ENCODE measurements at places on chromosomes 5 and 9.

- H3K27me3 ChIP-seq, result no peaks in the 10 kb centered on the region
- H3K27ac ChIP-seq, result no peak overlapping the region
- H3K4me3 ChIP-seq, result no peak overlapping the region
- no peak for DNase-seq
Measured at GRCh38 chr9:119810645-119811429, 441.6 kb upstream of the BRINP1 start.

GRCh38 chr5:118775790-118776499, 212.4 kb downstream of the DTWD2 start:
- no peak for DNase-seq
- no peaks in the 10 kb centered on the region for H3K4me1 ChIP-seq
- H3K4me3 ChIP-seq, result no peak overlapping the region
- no peaks in the 10 kb centered on the region for H3K36me3 ChIP-seq
- H3K27me3 ChIP-seq, result peaks cover 8% of the 10 kb centered on the region

GRCh38 chr5:137758715-137759306, 4.6 kb upstream of the HNRNPA0 start:
- H3K27ac ChIP-seq, result no peak overlapping the region
- no peak overlapping the region for H3K4me3 ChIP-seq

GRCh38 chr5:109826426-109826825, 136.7 kb downstream of the MAN2A1 start:
- H3K4me1 ChIP-seq, result no peaks in the 10 kb centered on the region
- H3K36me3 ChIP-seq, result peaks cover 42% of the 10 kb centered on the region
- H3K27me3 ChIP-seq, result no peaks in the 10 kb centered on the region
- no peak for DNase-seq
- no peak overlapping the region for H3K4me3 ChIP-seq
- H3K27ac ChIP-seq, result no peak overlapping the region

DNA sequence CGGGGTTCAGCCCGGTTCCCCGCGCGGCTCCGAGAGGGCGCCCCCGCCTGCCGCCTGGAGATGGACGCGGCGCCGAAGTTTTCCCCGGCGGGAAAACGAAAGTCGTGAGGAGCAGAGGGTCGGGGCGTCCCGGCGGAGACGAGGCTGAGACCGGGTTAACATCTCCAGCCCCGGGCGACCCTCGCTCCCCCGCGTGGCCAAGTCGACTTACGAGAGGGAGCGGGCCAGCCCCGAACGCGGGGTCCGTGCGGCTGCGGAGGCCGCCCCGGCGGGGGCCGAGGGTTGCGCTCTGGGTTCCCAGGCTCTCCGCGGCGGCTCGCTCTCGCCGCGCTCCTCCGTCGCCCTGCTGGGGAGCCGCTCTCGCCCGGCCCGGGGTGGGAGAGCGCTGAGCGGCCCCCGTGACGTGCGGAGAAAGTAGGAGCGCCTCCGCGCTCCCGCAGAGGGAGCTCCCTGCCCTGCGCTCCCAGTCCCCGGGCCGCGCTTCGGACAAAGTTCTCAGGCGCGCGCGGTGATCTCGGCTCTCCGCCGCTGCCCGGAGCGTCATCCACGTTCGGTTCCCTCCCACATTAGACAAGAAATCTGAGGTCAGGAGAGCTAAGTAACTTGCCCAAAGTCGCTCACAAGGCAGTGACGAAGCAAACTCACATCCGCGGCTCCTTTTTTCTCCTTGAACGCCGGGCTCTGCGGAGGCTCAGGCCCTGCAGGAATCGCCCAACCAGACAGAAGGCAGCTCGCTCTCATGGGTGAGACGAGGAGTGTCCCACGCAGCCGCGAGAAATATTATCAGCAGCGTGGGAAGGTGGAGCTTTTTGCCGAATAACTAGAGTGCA, 1.2 kb upstream of the GCNT4 start:
- peak overlapping the region; percentile 93 for H3K27ac ChIP-seq
- peaks cover 6% of the 10 kb centered on the region for H3K27me3 ChIP-seq
- H3K4me1 ChIP-seq, result peaks cover 59% of the 10 kb centered on the region
- H3K36me3 ChIP-seq, result peaks cover 9% of the 10 kb centered on the region

DNA sequence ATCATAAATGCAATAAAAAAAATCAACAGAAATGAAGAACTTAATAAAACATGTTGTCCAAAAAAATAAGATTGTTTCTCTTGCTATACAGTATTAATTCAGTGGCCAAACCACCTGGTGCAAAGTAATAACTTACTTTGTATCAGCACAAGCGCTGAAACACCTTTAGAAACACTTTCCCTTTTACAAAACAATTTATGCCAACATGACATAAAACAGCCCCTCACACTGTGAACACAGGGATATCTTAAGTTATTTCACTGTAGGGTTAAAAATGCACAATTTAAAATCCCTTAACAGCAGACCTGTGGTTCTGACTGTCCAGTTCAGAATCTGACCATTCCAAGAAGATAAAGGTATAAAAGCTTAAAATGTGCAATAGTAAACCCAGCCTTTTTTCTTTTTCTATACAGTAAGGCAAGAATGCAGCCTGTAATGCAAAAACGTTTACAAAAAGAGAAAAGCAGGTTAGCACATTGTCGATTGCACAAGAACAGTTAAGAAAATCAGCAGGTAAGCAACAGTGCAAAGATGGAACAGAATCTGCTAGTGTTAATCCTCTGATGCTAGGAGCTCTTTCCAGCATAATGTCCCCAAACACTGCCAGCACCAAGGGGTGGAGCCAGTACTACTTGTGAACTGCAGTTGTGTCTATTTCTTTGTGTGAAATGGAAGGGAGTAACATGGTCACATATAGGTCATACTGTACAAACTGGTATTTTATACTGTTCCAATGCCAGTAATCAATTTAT, 21.6 kb downstream of the RAB14 start:
- no peak overlapping the region for H3K4me3 ChIP-seq
- H3K27me3 ChIP-seq, result no peaks in the 10 kb centered on the region
- peaks cover 74% of the 10 kb centered on the region for H3K36me3 ChIP-seq
- DNase-seq, result no peak
- peaks cover 11% of the 10 kb centered on the region for H3K4me1 ChIP-seq

- H3K27ac ChIP-seq, result no peak overlapping the region
- H3K27me3 ChIP-seq, result peaks cover 47% of the 10 kb centered on the region
- no peak overlapping the region for H3K4me3 ChIP-seq
- H3K36me3 ChIP-seq, result peaks cover 8% of the 10 kb centered on the region
- DNase-seq, result no peak
Measured at GRCh38 chr5:168438349-168438748, 47.9 kb upstream of the RARS1 start.

DNA sequence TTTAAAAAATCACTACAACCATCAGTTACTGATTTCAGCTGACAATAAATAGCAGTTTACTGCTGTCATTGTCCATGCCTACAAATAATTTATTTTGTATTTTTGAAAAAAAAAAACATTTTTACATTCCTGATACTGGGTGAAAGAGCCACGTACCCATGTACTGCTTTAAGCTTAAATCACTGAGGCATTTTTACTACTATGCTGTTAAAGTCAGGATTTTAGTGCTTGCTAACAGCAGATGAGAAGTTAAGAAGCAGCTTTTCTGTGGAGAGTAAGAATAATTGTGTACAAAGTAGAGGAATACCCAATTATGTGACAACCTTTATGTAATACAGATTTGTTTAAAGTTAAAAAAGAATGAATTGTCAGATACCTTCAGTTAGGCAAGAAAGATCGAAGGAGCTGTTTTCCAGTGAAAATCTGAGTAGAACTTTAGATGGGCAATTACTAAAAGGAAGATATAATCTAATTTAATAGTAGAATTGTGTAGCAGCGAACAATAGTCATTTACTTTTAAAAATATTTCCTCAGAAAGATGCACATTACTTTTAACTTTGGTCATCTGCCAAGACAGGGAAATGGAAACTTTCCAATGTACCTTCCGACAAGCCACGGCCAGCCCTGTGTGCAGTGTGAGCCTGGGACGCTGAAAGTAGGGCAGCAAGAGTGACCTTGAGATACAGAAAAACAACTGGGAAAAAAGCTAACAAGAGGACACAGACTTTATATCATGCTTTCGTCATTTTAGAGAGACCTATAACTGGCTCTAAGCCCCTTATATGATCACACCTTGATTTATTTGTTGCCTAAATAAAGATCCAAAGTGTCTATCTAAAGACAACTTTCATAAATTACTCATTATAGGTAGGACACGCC, 39.9 kb downstream of the RHOBTB3 start:
- no peaks in the 10 kb centered on the region for H3K27me3 ChIP-seq
- H3K36me3 ChIP-seq, result peaks cover 3% of the 10 kb centered on the region
- no peak overlapping the region for H3K27ac ChIP-seq
- no peak overlapping the region for H3K4me3 ChIP-seq
- peaks cover 4% of the 10 kb centered on the region for H3K4me1 ChIP-seq
- no peak for DNase-seq

DNA sequence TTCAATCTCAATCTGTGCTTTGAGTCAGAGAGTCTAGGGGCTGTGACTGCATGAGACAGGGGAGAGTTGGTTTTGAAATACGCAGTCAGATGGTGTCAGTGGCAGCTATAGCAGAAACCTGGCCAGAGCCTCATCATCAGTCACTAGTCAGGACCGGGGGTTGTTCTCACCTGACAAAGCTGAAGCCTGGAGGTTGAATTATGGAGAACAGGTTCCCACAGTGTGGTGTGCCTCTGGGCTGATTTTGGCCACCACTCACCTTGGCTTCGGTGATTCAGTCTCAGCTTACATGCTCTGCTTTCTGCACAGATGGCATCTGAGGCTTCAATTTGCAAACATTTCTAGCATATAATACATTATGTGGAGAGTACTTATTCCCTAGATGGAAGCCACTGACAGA, 387.3 kb downstream of the YTHDC2 start:
- H3K27me3 ChIP-seq, result no peaks in the 10 kb centered on the region
- DNase-seq, result no peak
- no peaks in the 10 kb centered on the region for H3K4me1 ChIP-seq
- H3K27ac ChIP-seq, result no peak overlapping the region
- H3K36me3 ChIP-seq, result no peaks in the 10 kb centered on the region

GRCh38 chr5:142404046-142404477, 79.2 kb upstream of the SPRY4 start:
- H3K36me3 ChIP-seq, result no peaks in the 10 kb centered on the region
- H3K4me1 ChIP-seq, result peaks cover 4% of the 10 kb centered on the region
- H3K27ac ChIP-seq, result no peak overlapping the region
- H3K27me3 ChIP-seq, result peaks cover 7% of the 10 kb centered on the region

- no peak overlapping the region for H3K27ac ChIP-seq
- H3K27me3 ChIP-seq, result no peaks in the 10 kb centered on the region
- no peaks in the 10 kb centered on the region for H3K4me1 ChIP-seq
- no peaks in the 10 kb centered on the region for H3K36me3 ChIP-seq
- H3K4me3 ChIP-seq, result no peak overlapping the region
- no peak for DNase-seq
Measured at GRCh38 chr9:10127867-10128266, 484.9 kb downstream of the PTPRD start.

DNA sequence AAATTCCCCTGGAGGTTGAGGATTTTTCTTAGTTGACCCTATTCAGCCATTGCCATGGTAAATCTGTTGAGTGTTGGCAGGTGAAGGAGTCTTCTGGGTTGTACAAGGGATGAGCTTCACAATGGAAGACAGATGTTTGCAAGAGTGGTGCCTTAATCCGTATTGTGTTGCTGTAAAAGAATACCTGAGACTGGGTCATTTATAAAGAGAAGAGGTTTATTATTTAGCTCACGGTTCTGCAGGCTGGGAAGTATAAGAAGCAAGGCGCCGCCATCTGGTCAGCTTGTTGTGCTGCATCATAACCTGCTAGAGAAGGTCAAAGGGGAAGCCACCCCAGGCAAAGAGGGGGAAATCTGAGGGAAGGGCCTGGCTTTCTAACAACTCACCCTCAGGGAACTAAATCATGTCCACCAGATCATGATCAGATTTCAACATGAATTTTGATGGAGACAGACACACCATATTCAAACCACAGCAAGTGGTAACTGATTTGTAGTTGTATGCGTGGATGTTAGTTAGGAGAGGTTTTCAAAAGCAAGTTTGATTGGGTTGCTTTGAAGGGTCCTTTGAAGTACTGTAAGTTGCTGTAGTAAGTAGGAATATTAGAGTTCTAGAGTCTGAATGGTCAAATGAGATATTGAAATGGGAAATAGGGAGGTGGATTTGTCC, 2.5 kb downstream of the TNPO1 start:
- no peak overlapping the region for H3K27ac ChIP-seq
- H3K4me1 ChIP-seq, result peaks cover 11% of the 10 kb centered on the region
- H3K27me3 ChIP-seq, result no peaks in the 10 kb centered on the region
- H3K4me3 ChIP-seq, result no peak overlapping the region
- DNase-seq, result peak; percentile 32

DNA sequence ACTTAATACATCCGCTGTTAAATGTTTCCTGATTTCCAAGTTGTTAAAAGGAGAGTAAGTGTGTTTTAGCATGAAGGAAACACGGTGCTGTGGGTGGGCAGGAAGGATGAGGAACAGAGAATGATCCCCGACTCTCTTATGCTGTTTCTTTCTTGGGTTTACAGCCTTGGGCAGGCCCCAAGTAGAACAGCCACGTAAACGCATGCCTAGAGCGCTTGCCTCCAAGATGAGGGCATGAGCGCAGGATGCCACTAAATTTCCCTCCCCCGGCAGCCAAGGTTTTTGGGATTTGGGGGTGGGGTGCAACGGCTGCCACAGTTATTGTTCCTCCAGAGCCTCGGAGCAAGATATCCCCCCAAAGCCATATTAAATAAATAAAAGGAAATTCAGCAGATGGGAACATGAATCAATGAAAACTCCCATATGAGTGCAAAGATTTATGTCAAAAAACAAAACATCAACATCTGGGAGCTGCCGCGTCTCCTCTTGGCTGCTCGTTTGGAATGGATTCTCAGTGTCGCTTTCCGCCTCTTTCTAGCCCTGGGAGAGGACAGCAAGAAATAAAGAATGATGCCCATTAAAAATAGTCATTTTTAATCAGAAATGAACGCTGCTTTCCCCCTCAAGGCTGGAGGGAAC, 10.0 kb upstream of the DELE1 start:
- H3K27me3 ChIP-seq, result peaks cover 61% of the 10 kb centered on the region
- H3K36me3 ChIP-seq, result no peaks in the 10 kb centered on the region
- peak overlapping the region; percentile 56 for H3K4me3 ChIP-seq

DNA sequence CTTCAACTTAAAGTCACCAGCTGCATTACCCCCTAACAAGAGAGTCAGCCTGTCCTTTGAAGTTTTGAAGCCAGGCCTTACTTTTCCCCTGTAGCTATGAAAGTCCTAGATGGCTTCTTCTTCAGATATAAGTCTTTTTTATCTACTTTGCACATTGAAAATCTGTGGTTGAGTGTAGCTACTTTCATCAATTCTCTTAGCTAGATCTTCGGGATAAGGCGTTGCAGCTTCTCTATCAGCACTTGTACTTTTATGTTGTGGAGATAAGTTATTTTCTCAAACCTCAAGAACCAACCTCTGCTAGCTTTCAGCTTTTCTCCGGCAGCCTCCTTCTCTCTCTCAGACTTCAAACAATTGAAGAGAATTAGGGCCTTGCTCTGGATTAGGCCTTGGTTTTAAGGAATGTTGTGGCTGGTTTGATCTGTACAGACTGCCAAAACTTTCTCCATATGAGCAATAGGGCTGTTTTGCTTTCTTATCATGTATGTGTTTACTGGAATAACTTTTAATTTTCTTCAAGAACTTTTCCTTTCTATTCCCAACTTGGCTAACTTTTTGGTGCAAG, 21.6 kb downstream of the CATSPER3 start:
- DNase-seq, result no peak
- no peaks in the 10 kb centered on the region for H3K4me1 ChIP-seq
- H3K4me3 ChIP-seq, result no peak overlapping the region
- H3K27ac ChIP-seq, result no peak overlapping the region
- peaks cover 2% of the 10 kb centered on the region for H3K27me3 ChIP-seq
- no peaks in the 10 kb centered on the region for H3K36me3 ChIP-seq

Measured in effector memory CD8-positive, alpha-beta T cell (primary cell).